ENCODE measurements at places on chromosomes 2 and 18.

- no peak for DNase-seq
Measured at GRCh38 chr18:58580623-58581022, 48.3 kb downstream of the ALPK2 start.

- DNase-seq, result no peak
Measured at GRCh38 chr18:47215554-47216138, 35.8 kb downstream of the SKOR2 start.

- DNase-seq, result no peak
Measured at GRCh38 chr2:80259292-80259691, 45.3 kb downstream of the LRRTM1 start.

DNA sequence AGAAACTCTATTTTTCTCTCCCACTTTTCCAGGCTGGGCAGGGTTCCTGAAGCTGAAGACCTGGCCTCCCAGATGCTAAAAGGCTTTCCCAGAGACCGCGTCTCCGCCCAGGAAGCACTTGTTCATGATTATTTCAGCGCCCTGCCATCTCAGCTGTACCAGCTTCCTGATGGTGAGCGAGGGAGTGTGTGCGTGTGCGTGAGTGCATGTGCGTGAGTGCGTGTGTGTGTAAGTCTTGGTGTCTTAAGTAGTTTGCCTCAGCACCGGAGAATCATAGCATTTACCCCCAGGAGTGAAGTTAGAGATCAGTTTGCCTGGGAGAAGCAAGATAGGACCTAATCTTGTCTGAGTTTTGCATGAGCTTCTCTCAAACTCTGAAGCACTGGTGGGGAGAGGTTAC, 73.7 kb downstream of the CDK15 start:
- no peak for DNase-seq

DNA sequence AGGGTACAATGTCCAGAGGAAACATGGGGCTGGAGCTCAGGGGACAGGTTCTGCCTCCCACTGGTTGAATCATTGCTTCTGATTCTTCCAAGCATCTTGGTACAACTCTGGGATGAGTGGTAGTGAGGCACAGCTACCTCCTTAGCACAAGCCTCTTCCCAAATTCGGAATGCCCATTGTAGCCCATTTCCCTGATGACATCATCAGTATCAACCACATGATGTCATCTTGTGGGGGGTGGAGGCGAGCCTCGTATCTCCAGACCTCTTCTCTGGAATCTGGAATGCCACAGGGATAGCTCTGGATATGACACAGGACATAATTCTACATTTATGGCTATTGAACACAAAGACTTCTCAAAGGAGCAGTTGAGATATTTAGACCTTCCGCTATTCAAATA, 715.2 kb downstream of the RNF144A start:
- no peak for DNase-seq

DNA sequence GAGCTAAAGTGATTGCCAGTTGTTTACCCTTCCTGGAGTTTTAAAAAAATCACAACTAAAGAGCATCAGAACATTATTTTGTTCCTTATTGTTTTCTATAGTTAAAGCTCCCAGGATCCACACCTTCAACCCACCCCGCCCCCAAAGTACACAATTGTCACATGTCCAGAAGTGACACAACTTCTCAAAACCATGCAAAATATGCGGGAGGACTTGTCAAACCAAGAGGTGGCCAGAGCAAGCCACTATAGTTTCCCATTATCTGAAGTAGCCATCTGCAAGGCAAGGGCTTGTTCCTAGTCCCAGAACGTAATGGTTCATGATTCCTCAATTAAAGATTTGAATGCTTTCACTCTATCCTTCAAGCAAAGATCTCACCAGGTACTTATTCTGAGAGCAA, 9.9 kb upstream of the INO80C start:
- DNase-seq, result no peak

GRCh38 chr2:16125614-16126516, 185.5 kb downstream of the MYCN start:
- no peak for DNase-seq
